GM23248 (cell line): ENCODE measurements at places on chromosomes 3 and 15.

GRCh38 chr3:60792249-60792852 lies 458.9 kb downstream of the FHIT start:
- DNase-seq: no peak

DNA sequence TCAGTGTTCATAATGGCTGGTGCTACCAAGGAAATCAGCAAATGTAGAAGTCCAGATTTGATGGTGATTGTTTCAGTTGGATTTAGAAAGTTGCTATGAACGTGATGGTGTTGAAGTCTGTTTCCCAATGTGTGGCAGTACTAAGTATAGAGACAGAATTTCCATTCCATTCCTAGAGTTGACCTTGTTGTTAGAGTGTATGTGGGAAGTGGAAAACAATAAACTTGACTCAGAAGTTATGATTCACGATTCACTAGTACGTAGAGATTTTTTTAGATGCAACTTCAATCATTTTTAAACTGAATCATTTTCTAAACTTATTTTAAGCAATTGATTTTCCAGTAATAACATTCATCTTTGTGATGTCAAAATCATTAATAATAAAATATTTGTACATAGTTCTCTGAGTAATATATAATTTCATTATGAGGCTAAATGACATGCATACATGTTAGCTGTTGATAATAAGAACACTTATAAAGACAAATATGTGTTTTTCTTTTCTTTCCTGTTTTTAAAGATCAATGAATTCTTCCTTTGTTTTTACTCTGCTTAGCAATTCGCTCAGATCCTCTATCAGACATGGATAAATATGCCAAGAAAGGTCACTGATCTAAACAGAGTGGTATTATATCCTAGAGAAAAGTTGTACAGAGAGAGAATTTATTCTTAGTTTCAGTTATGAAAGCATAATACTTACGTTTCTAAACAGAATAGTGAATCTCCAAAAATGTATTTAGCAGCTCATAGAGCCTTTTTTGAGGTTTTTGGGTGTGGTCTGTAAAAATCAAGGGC lies 108.8 kb upstream of the GPR149 start:
- peak; percentile 20 for DNase-seq

DNA sequence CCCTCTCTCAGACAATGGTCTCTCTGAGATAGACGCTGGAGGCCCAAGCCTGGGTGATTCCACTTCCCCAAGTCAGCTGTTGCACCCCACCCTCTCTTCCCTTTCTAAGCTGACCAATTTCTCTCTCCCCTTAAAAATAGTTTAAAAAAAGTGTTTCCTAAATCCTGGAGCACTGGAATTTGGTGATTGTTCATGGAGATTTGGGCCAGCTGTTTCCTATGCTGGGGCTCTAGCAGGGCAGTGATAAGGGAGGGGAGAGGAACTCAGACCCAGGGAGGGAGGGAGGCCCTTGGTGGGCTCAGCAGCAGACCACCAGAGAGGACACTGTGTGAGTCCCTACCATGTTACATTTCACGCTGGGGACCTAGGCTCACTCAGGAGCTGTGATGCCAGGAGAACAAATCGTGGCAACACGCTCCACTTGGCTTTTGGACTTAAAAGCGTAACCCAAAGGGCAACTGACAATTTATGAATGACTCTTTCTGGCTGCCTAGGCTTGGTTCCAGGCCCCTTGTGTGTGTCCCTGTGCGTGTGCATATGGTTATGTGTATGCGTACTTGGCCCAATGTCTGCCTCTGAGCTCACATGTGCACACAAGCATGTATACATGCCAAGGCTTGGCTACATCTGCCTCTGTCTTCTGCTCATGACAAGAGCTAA lies 59.8 kb upstream of the INSYN1 start:
- DNase-seq: no peak

- DNase-seq: no peak
These were observed 50.8 kb downstream of the SUSD5 start for GRCh38 chr3:33167716-33168336.

GRCh38 chr3:54928046-54928770 lies at the start of gene LRTM1:
TSS of gene LRTM1 (minus strand) at chr3:54928059. CDS start at chr3:54927911, 148 bp downstream.
- DNase-seq: no peak
